ENCODE measurements at places on chromosomes 3 and 15. TPM values are rescaled to one million over a fixed set of nuclear protein-coding genes. Genes with fewer than 3 reads are reported as not detected.

Gene AHSG
- not detected for total RNA-seq

Gene CCR2
- not detected for total RNA-seq

Gene TLR9
- total RNA-seq: 0.23 TPM

Gene TMEM158
- 17.7 TPM for total RNA-seq

Gene DLEC1
- total RNA-seq: 0.13 TPM

Gene SNAP23
- total RNA-seq: 66.4 TPM

Gene POC1A
- 7.4 TPM for total RNA-seq

Gene TMC3
- 0.20 TPM for total RNA-seq

Gene STAB1
- 0.59 TPM for total RNA-seq

Gene SLC27A2
- 0.26 TPM for total RNA-seq
